ENCODE measurements at places on chromosomes 5 and 9.

DNA sequence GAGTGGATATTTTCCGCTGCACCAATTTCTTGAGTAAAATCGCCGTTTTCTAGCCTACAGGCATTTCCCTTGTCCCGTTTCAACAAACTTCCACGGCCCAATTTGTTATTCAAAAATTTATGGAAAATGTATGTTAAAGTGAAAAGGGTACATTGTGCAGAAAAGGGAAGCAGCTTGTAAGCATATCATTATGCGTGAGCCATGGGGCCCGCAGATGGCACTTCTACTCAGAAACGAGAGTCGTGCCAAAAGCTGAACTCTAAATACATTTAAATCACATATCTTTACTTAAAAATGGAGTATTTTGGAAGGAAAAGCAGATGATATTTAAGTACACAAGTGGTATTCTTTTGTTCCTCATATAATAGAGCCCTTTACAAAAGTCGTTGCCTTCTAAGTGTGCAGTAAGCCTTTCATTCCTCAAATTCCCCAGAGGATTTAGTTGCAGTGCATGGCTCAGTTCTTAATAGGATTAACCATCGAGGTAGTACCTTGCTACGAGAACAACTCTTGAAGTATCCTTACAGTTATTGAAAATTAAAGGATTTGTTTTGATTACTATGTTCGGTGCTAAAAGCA is 1227.2 kb upstream of the WWC1 start:
- no peak for DNase-seq

GRCh38 chr5:150670948-150671310 is 9.9 kb downstream of the MYOZ3 start:
- no peak for DNase-seq

DNA sequence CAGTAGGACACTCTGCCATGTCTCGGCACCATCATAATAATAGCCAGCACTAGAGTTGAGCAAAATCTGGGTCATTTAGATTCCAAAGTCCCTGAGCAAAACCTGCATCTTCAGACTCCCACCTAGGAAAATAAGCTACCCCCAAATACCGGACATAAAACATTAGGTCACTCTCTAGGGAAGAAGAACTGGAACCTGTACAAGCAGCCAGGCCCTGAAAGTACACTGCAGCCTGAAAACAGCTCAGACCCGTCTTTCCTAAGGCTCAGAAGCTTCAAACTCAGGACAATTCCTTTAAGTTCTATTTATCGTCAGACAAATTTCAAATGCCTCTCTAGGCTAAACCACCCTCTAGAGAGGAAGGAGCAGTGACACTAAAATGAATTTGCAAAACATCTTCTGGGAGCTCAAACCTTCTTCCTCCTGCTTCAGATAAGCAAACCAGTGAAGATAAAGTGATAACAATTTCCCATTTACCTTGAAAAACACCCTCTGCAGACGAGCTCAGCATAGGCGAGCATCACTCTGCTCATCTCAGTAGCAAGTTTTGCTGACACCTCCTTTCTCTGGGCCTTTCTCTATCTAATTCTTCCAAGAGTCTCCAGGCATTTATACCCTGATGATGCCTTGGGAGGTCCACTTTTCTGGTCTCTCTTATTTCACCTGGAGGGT is 34.0 kb downstream of the ADAM19 start:
- DNase-seq, result no peak

GRCh38 chr5:98128271-98128670 is 645.2 kb upstream of the RGMB start:
- no peak for DNase-seq

DNA sequence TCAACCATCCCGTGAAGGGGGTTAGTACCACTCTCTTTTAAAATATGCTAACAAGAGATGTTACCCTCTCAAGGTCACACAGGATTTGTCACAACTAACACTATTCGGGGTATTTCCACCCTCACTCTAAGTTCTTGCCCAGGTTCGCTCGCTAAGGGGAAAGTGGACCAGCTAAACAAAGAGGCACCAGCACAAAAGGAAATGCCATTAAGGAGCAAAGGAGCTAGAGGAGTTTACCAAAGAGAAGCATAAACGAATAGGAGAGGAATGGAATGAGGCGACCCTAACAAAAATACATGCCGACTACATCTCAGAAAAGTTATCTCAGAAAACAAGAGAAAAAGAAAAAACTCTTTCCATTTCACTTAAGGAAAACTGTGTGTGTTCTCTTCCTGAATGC is 170.9 kb downstream of the DCP2 start:
- DNase-seq, result no peak

GRCh38 chr9:98970532-98971041 is 26.9 kb downstream of the COL15A1 start:
- no peak for DNase-seq

DNA sequence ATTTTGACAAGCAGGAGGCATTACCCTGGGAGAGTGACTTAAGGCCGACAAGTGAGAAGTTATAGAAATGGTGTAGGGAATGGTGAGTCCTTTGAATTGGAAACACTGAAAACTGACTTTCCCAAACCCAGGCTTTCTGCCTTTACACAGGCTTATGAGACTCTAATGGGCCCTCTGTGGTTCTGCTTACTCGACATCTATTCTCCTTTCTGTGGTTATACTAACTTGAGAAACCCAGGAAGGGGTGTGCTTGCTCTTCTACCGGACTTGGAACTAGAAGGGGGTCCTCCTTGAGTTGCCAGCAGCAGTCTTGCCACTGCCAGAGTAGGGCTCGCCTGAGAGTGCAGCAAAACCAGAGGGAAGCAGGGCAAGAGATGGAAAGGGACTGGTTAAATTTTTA is 63.3 kb downstream of the FYB1 start:
- DNase-seq, result no peak

DNA sequence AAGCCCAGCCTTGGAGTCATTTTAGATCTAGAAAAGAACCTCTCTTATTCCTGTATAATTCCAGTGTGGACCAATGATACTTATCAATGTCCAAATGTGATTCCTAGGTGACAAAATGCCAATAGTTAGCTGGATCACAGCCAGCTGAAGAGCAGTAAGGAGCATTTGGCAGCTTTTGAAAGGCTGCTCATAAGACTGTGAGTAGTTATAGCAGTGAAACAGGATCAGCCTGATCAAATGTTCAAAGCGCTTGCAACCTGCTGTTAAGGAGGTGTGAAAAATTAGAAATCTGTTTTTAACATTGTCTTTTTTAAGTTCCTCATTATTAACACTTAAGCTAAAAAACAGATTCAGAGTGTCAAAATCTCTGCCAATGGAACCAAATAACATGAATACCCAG is 85.1 kb downstream of the SSBP2 start:
- no peak for DNase-seq

DNA sequence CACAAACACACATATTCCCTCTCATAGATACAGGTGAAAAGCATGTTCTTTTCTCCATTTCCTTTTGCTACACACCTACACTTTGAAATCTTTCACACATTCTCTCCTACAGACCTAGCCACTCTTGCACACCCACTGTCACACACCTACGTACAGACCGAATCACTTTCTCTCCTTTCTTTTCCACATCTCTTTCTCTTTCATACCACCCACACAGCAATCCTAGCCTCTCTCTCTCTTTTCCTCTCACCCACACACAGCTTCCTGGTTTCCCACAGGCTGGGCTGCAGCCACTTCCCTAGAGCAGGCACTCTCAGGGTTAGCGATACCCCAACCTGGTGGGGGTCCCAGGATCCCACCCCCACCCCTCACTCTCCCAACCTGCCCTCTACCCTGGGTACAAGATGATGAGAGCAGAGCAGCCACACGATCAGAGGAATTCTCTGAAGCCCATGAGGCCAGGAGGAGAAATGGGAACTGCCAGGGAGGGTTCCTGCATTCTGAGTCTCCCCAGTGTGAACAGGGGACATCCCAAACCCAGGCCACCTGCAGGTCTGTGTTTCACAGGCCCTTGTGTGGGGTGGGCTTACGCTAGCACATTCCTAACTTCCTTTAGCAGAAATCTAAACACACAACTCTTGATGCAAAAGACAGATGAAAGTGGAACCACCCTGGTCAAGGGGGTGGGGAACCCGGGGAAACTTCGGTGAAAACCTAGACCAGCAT is 17.1 kb upstream of the SYNPO start:
- DNase-seq, result no peak

GRCh38 chr9:123835821-123836220 is 94.1 kb downstream of the DENND1A start:
- DNase-seq, result no peak

- DNase-seq, result peak; percentile 42
Observed at GRCh38 chr5:67643536-67643935, 446.9 kb upstream of the CD180 start.

- DNase-seq, result no peak
Observed at GRCh38 chr5:140611020-140611521, 21.9 kb downstream of the CD14 start.

- no peak for DNase-seq
Observed at GRCh38 chr9:37187292-37187691, 66.9 kb downstream of the ZCCHC7 start.

DNA sequence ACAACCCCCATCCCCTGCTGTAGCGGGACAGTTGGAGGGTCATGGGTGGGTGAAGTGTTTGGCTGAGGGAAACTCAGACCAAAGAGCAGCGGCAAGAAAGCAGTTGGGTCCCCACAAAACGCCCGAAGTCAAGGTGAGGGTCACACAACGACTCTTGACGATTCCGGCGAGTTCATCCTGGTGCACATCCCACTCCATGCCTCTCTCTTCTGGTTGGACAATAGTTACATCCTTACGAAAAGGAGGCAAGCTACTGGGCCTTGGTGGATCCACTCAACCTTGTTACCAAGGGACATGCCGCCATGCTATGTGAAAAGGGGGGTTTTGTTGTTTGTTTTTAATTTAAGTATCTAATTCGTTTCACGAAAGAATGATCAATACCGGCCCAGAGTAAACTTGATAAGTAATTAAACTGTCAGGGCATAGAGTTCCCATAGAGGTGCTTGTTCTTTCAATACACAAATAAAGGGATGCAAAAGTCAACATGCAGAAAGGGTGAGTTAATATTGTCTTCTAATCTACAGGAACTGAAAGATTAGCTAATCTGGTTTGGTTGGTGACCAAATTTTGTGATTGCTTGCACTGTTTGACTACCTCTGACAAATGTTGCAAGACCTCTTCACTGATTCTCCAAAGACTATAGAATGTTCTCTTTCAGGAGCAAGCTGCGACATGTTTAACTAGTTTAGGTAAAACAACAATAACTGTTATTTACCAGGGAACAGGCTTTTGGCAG is 732 bp upstream of the SMIM15 start:
- peak; percentile 50 for DNase-seq

DNA sequence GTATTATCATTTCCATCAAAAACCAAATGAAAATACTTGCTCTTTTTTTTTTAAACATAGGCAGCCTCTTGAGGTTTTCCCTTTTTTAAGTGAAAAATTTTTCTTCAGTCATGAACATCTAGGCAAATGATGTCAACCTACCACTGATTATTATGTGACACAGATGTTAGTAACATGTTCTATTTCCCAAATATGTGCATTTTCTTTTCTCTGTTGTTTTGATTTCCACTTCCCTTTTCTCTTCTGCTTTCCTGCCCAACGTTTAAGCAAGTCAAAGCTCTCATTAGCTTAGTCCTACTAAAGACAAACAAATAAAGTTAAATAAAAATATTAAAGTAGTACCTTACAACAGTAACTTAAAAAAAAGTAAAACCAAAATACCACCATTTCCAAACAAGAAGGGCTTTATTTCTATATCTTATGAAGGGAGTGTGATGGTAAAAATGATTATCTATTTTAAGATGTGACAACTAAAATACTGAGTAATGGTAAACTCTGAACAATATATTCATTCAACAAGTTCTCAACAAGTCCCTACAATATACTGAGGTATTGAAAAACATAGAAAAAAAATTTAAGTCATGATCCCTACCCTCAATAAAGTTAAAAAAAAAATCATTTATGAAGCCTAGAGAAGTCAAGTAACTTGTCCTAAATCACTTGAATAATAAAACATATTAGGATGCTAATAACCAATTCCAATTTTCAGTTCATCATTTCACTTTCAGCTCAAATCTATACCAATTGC is 9.4 kb downstream of the SLC38A9 start:
- DNase-seq, result no peak

DNA sequence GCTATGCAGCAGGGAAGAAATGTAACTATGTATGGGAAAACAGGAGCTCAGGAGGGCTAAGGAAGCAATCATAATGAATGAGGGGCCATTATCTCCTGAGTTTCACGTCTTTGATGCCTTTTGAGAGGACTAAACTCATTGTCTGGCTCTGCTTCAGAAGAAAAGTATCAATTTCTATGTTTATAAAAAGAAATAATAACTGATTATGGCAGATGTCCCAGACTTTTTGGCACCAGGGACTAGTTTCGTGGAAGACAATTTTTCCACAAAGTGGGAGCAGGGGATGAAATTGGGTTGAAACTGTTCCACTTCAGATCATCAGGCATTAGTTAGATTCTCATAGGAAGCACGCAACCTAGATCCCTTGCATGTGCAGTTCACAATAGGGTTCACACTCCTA is 8.7 kb upstream of the IL7R start:
- no peak for DNase-seq

DNA sequence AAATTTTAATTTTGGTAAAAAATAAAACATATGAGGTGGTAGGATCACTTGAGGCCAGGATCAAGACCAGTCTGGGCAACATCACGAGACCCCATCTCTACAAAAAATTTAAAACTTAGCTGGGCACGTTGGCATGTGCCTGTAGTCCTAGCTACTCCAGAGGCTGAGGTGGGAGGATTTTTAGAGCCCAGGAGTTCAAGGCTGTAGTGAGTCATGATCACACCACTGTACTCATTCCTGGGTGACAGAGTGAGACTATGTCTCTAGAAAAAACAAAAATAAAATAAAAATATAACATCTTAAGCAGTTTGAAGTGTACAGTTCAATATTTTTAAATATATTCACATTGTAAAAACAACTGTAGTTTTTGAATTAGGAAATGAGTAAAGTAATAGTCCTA is 108.3 kb downstream of the SMIM15 start:
- no peak for DNase-seq

DNA sequence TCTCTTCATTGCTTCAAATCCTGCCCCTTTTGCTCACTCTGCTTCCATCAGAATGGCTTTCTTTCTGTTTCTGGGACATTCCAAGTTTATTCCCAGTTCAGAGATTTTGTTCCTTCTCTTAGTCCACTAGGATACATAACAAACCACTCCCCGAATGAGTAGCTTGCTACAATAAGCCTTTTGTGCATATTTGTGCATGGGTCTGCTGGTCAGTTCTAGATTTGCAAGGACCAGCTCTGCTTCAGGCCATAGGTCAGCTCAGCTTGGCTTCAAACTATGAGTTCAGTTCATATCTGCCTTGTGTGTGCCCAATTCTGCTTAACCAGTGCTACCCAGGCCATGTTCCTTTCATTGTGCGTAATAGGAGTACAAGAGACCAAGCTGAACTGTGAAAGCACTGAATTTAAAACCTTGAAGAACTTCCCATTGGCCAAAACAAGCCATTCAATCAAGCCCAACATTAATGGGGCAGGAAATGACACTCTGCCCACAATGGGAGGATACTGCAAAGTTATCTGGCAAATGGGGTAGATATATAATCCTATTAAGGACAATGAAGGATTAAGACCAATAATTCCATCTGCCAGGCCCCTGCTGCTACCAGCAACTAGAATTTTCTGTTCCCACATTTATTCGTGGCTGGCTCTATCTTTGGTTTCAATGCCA is 328.8 kb downstream of the PRELID2 start:
- no peak for DNase-seq

GRCh38 chr5:80238778-80239679 is 16.8 kb downstream of the SERINC5 start:
- DNase-seq, result peak; percentile 44

All from adipocyte (in vitro differentiated cells).